ENCODE measurements at places on chromosomes 16 and 17.

DNA sequence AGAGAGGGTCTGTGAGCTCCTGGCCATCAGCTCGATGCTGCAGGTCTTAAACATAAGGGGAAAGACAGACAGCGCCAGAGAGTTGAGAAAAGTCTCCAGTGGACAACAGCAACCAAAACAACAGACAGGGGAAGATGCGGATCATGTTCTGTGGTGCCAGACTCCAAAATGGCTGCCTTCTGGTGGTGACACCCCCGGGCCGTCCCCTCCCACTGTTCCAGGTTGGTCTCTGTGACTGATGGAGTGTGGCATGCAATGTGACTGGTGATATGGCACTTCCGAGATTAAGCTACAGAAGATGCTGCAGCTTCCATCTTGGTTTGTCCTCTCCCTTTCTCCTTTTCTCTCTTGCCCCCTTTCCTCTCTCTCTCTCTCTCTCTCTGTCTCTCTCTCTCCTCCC, 40.4 kb upstream of the RBFOX3 start:
- no peak for DNase-seq

GRCh38 chr16:86490859-86491639, 19.3 kb upstream of the FOXF1 start:
- DNase-seq, result no peak

DNA sequence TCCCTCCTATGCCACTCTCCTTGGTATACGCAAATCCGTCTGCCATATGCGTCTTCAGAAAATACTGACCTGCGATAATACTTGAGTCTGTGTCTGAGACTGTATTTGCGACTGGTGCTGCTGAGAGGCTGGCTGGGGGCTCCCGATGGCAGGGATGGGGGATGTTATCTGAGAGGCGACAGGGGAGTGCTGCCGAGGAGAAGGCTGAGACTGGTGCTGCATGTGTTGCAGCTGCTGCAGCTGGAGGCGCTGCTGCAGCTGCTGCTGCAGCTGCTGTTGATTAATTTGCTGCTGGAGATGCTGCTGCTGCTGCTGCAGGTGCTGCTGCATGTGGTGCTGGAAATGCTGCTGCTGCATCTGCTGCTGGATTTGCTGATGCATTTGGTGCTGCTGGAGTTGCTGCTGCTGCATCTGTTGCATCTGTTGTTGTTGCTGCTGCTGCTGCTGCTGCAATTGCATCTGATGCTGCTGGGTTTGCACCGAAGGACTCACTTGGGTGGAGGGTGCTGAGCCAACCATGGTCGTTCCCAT, 107.7 kb downstream of the TOX3 start:
- DNase-seq, result no peak

DNA sequence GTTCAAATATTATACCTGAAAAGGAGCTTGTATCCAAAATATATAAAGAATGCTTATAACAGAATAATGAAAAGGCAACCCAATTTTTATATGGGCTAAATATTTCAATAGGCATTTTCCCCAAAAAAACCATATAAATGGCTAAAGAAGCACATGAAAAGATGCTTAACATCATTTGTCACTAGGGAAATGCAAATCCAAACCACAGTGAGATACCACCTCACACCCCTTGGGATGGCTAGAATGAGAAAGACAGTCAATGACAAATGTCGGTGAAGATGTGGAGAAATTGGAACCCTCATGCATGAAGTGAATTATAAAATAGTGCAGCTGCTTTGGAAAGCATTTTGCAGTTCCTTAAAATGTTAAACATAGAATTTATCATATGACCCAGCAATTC, 3.1 kb downstream of the TNFRSF13B start:
- DNase-seq, result no peak

DNA sequence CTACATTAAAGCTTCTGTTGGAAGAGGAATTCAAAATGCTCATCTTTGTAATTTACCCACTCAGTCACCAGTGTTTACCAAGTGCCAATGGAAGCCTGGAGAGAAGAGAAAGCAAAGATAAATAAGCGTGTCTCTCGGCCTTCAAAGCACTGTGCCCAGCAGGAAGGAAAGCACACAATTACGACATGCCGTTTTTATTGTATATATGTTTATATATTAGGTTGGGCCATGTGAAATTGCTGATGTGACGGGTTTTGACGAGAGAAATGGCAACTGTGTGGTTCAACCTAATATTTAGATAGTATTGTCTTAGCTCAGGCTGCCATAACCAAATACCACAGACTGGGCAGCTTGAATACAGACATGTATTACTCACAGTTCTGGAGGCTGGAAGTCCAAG, 79.3 kb upstream of the HSBP1 start:
- no peak for DNase-seq

GRCh38 chr17:36132421-36132831, 28.8 kb downstream of the CCL4 start:
- DNase-seq, result no peak

- DNase-seq, result no peak
Observed at GRCh38 chr17:4499431-4500190, 930 bp downstream of the SPNS2 start.

DNA sequence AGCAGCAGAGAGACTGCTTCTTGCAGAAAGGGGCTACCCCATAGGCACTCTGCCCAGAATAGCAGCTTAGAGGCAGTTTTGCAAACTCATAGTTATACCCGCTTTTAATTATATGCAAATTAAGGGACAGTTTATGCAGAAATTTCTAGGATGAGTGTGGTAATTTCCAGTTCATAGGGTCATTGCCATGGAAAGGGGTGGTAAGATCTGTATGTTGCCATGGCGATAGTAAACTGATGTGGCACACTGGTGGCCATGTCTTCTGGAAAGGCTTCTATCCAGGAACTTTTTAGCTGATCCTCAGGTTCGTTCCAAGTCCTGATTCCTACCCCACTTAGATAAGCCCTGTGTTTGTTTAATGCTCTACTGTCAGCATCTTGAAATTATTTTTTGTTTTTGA, 6.2 kb downstream of the STXBP4 start:
- DNase-seq, result no peak

DNA sequence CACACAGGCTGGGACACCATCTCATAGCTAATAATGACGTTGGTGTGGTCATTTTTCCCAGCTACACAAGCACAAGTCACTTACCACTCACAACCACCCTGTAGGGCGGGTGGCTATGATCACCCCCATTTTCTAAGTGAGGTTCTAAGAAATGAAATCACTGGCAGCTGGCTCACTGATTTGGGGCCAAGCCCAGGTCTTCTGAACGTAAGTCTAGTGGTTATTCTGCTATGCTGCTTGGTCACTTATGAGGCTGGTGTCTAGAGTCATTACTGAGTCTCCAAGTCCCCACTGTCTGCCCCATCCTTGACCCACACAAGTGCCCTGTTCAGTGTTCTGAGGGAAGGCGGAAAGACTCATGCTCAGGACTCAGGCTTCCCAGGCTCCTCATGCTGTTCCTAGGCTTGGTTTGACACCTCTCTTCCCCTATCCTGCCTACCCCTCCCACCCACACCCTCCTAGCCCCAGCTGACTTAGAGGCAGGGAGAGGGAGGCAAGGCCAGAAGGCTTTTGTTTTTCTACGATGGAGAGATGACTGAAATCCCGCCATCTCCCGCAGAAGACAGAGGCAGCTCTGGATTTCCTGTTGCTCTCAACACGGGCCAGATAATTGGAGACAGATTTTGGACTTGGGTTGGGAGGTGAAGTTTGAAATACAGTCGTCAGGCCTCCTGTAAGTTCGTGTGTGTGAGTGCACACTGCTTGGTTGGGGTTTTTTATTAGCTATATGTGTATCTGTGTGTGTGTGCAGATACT, 32.2 kb downstream of the FZD2 start:
- DNase-seq, result no peak

Measured in forelimb muscle (tissue), 1 donor.